ENCODE measurements at places on chromosomes 7 and 10.

GRCh38 chr10:101061624-101062231, at the start of gene KAZALD1:
Gene KAZALD1 (plus strand): TSS chr10:101061989. CDS start chr10:101062593, 604 bp downstream.
- DNase-seq: peak; percentile 86

DNA sequence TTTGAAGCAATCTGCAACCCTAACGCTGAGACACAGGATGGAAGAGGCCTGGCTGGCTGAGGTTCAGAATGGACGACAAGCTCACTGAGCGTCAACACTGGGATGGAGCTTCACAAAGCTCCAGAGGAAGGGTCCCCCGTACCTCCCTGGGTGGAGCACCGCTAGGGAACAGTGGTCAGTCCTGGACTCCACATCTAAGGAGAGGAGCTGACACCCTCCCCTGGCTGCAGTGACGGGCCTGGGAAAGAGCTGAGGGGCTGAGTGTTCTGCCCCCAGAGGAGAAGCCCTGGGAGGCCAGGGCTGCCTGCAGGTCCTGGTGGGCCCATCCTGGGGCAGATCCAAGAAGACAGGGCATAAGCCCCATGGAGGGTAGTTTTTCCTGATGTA, 146.2 kb downstream of the ARHGAP22 start:
- DNase-seq: no peak

- DNase-seq: no peak
These were observed 162.6 kb downstream of the CELF2 start for GRCh38 chr10:11180228-11180627.

DNA sequence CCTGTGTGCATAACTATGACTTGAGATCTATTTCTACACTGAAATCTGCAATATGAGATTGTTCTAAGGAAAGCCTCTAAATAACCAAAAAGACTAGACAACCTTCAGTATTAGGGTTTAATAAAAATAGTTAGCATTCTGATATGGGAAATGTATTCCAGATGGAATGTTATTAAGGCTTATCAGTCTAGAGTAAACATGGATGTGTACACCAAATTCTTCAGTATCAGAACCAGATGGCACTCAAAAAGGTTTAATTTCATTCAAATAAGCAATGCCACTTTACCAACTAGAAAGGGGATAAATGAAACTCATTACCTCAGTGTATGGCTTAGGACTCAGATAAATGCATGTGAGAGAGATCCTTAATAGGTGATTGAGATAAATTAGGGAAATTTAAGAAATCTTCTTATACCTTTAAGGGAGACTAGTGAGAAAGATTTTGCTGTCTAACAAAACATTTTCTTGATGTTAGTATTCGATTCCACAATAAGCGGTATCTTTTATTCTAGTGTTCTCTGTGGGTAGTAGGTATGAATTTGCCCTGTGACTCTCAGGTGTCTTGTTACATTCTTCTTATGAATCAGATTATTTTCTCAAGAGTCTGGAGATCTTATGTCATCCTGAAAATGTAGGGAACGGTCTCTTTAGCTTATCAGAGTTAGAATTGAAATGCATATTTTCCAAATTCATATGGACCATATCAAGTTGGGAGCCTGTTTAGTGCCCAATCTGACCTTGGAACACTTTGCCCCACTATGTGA, 159.2 kb downstream of the PRKG1 start:
- DNase-seq: no peak

GRCh38 chr7:149261316-149261828, 624 bp upstream of the ZNF783 start:
- peak; percentile 60 for DNase-seq

GRCh38 chr7:116525298-116525912, 569 bp downstream of the CAV1 start:
- no peak for DNase-seq

- peak; percentile 96 for DNase-seq
These were observed 47.1 kb upstream of the UCN3 start for GRCh38 chr10:5317547-5318107.

DNA sequence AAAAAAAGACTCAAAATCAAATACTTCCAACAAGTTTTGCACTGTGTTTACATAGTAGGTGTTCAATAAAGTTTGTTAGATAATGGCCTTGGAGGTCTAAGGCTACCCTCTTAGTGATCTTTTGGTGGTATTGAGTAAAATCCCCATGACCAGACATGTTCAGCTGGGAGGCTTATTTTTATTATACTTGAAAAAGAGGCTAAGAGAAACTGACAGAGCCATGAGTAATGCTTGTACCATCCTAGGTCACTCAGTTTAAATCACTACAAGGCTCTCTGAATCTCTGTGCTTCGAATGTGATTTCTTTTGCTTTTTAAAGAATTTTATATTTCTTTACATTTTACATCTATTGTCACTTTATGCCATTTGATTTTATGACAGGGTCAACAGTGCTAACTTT, 90.5 kb downstream of the TWIST1 start:
- peak; percentile 46 for DNase-seq

DNA sequence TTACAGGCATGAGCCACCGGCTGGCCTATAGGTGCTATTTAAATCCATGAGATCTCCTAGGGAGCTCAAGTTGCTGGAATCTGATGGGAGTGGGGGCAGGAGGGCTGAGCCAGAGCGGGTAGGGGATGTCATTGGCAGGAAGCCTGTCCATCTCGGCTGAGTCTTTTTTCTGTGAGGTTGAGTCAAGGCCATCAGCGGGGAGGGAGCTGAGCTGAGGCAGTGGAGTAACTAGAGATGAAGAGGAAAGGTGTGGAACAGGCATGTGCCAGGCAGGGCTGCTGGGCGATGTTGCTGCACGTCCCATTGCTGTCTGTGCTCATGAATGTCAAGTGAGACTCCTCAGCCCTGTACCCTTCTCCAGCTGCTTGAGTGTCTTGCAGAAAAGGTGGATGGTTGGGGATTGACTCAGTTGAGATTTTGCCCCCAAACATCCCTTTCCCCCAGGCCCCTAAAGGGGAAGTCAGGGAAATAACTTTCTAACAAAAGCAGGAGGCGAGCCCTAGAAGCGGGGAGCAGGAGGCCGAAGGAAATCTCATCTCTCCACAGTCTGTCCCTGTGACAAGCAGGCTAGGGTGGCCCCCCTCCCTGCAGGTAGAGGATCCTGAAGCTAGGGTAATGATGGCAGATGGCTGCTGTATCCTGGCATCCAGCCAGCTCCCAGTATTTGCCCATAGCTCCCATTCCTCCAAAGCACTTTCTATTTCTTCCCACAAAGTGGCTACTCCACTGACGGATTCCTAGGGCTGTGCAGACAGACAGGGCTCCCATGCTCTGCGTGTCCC, 5.4 kb downstream of the ATP6V1F start:
- DNase-seq: peak; percentile 55
